ENCODE measurements at places on chromosomes 16 and 17. TPM values are rescaled to one million over a fixed set of nuclear protein-coding genes. Genes with fewer than 3 reads are reported as not detected.
A peak's percentile ranks its signal among the peaks of the same experiment; 100 is the strongest.

Gene SRL
- 0.26 TPM for total RNA-seq

Gene USP6
- 5.6 TPM for total RNA-seq

Gene KRTAP2-3
- total RNA-seq, result not detected

Gene PYY
- total RNA-seq, result not detected

Gene ZNF750
- total RNA-seq, result 0.31 TPM

Gene RNF43
- total RNA-seq, result 0.56 TPM

Gene ACE
- total RNA-seq, result 44.8 TPM

Gene TIGD7
- total RNA-seq, result 2.6 TPM

Gene KRTAP9-4
- total RNA-seq, result not detected

Gene TBC1D3C
- not detected for total RNA-seq

Gene NPIPA2
- 9.0 TPM for total RNA-seq

Gene FOXJ1
- 2.1 TPM for total RNA-seq

- no peak for DNase-seq
Observed at GRCh38 chr17:34504814-34505484, 74.4 kb upstream of the TMEM132E start.

DNA sequence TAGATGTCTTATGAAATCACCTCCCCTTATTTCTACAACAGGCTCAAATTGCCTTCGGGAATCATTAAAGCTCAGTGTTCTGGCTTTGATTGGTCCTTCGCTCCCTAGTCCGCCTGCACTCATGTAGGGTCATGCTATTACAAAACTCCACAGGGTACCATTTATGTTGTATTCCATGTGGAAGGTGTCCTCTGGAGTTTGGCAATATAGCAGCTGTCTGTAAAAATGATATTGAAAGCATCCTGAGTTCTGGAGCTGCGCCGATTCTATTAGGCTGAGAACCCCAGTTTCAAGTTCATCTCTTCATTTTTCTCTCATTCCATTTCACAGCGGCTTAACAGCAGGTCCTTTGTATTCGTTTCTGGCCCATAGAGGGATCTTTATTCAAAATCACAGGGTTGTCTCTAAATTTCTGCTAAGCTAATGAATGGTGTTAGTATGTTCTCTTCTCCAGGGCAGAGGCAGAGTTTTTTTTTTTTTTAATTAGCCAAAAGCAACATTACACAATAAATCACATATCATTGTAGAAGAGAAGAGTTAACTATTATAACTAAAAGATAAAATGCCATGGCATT lies 71.9 kb upstream of the TEKT1 start:
- no peak for DNase-seq

DNA sequence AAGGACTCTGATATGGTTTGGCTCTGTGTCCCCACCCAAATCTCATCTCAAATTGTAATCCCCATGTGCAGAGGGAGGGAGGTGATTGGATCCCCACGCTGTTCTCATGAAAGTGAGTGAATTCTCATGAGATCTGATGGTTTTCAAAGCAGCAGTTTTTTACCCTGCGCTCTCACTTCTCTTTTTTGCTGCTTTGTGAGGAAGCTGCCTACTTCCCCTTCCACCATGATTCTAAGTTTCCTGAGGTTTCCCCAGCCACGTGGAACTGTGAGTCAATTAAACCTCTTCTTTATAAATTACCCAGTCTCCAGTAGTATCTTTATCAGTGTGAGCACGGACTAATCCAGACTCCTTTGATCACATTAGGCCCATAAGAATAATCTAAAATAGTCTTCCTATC lies 719.7 kb upstream of the CDH8 start:
- DNase-seq, result no peak

DNA sequence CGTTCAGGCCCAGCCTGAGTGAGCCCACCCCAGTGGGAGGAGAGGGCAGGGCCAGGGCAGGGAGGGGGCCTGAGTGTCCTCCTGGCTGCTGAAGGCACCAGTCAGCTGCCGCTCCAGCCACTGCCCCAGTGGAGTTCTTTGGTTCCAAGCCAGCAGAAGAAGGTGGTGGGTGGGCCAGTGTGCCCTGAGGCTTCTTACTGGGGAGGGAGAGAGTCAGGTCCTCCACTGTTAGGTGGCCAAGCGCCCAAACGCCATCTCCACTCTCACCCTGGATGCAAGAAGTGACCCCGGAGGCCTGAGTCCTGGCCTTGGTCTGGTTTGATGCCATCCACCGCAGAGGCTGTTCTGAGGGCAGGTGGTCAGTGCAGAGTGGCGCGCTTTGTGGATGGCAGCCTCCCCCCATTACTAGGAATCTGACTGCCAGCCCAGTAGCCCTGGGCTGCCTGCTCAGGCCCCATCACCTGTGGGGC lies 2.2 kb downstream of the RNF213 start:
- DNase-seq, result no peak

GRCh38 chr16:54645345-54645744 lies 285.3 kb upstream of the IRX5 start:
- no peak for DNase-seq

GRCh38 chr17:3808701-3809100 lies 7.7 kb upstream of the ITGAE start:
- DNase-seq, result no peak

- DNase-seq, result peak; percentile 71
Observed at GRCh38 chr16:10895053-10895946, 18.3 kb downstream of the CIITA start.

DNA sequence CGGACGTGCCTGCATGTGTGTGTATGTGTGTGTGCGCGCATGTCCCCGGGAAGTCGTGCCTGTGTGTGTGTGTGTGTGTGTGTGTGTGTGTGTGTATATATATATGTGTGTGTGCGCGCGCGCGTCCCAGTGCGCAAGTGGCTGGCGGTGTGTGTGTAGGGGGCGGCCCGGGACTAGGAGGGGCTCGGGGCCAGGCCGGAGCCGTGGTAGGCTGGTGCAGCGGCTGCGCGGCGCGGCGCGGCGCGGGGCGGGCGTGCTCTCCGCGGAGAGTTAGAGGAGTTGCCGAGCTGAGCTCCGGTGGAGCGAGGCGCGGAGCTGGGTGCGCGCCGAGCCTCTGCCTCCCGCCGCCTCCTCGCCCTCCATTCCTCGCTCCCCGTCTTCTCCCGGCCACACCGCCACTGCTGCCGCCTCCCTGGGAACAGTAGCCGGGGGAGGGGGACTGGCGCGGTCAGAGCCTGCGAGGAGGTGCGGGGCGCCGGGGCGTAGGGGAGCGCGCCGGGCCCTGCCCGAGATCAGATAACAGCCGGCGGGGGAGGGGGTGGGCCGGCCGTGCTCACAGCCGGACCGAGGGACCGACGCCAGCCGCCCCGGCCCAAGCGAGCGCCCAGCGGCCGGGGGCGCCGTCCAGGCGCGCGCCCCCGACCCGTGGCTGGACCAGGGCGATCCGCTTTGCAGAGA lies at the start of gene KCNJ12:
Gene KCNJ12 (plus strand): TSS at position 277 of the 678 bp plus-strand sequence. CDS start 38,986 bp downstream, outside the sequence.
- DNase-seq, result no peak

DNA sequence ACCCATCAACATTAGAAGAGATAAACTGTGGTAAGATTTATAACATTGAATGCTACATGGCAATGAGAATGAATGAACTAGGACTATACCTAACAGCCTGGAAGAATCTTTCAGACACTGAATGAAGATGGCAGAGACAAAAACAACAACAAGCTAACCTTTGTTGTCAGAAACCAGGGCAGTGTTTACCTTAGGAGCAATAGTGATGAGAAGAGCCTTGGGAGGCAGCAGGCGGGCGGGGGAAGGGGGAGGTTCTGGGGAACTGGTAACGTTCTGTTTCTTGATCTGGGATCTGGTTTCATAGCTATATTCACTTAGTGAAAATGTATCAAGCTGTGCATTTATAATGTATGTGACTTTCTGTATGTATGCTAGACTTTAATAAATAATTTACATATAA lies 139.0 kb upstream of the TNRC6C start:
- DNase-seq, result no peak

- peak; percentile 79 for DNase-seq
Observed at GRCh38 chr17:57875290-57876022, 25.6 kb upstream of the MRPS23 start.

DNA sequence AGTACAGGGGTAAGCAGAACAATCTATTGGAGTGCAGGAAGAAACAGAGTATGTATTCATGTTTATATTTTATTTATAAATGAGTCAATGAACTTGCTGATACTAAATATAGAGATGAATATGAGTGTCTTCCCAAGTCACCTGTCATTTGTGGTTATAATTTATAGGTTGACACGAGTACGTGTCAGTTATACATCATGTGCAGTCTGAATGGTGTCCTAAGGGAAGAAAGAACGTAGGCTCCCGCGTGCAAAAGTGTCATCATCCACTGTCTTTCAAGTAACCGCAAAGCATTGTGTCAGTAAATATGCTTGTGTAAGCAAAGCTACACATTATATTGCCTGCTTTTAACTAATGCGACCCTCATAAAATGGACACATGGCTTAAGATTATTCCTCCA lies 786.1 kb downstream of the KCNJ2 start:
- no peak for DNase-seq

- no peak for DNase-seq
Observed at GRCh38 chr16:87930456-87930855, 5.9 kb downstream of the CA5A start.

GRCh38 chr16:56628486-56629350 lies 3.1 kb downstream of the MT1E start:
- no peak for DNase-seq

GRCh38 chr17:46154151-46154816 lies 38.9 kb downstream of the KANSL1 start:
- DNase-seq, result no peak

GRCh38 chr16:68273896-68274295 lies 9.6 kb downstream of the SLC7A6 start:
- DNase-seq, result no peak

DNA sequence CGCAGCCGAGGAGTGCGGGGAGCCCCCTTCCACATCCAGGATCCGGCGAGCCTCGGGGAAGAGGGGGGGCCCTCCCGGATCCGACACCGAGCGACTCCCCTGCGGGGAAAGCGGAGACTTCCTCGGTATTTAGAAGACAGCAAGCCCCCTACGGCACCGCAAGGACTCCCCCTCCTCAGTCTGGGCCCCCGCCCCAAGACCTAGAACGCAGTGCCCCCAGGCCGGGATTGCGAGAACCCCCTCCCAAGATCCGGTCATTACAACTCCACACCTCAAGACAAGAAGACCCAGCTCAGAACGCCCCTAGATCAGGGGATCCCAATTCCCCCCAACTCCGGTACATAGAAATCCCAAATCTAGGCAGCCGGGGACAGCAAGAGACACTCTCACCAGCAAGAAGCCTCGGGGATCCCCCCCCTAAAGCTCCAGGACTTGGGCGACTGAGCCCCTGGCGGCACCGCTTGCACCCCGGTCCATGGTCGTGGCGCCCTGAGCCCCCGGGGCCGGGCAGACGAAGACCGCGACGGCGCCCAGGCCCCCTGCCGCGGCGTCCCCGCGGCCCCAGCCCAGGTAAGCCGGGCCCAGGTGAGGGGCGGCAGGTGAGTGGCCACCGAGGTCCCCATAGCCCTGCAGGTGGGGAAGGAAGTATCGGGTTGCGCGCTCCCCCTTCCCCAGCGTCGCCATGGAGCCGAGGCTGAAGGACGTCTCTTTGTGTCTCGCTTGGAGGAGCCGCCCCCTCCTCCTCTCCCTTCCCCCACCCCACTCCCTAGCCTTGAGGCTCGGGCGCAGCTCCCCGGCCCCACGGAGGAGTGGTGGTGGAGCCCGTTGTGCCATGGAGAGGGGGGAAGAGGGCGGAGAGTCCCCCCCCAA lies 641 bp downstream of the SBK1 start:
- DNase-seq, result peak; percentile 16

- peak; percentile 65 for DNase-seq
Observed at GRCh38 chr16:89623511-89624261, 10.2 kb downstream of the DPEP1 start.

- no peak for DNase-seq
Observed at GRCh38 chr16:67468731-67469130, 12.2 kb downstream of the ATP6V0D1 start.

DNA sequence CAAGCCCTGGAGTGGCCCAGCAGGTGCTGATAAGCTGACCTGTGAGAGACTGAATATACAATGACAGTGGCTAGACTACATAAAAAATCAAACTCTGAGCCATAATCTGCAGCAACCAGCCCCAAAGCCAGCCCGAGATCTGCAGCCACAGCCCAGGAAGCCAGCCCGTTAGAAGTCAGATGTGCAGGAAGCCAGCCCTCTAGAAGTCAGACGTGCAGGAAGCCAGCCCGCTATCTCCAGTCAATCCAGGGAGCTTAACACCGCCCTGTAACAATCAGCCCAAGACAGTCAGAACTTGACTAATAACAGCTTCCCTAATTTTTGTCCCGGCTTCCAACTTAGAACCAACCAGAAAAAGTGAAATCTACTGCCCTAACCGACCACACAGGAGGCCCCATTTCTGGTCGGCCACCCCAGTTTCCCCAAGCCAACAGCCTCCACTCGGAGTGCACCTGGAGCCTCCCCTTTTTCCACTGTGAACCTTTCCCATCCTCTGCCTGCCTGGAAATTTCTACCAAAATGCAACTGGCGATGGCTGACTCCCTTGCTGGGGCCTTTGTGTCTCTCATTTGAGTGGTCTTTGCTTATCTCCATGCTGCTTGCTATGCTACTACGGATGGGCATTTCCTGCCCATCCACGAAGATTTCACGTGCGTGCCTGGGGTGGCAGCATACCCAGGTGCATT lies 769.3 kb downstream of the KCNJ18 start:
- no peak for DNase-seq

DNA sequence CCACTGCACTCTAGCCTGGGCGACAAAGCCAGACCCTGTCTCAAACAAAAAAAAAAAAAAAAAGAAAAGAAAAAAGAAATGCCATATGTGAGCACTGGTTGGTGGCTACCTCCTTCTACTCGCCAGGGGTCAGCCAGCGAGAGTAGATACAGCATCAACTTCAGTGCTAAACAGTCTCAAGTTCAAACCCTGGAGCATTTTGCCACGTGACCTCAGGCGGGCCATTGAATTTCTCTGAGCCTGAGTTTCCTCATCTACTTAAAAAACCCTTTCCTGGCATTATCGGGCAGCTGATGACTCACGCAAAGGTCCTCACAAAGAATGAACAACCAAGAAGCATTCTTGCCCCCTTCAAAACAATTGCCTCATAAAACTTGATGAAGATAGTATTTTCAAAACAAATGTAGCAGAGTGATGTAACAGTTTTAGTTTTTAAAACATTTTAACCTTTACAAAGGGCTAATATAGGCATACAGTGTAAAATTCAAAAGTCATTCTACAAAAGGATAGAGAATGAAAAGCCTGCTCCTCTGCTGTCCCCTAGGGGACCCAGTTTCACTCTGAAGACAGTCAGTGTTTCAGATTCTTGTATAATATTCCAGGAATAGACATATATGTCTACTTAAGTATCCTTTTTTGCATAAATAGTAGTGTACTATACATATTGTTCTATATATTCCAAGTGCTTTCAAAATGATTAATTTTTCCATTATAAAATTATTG lies 28.4 kb downstream of the DNAH2 start:
- peak; percentile 30 for DNase-seq

Measured in endothelial cell (in vitro differentiated cells).